Esophagus muscularis mucosa (tissue), 4 donors: ENCODE measurements at places on chromosomes 3 and 15. TPM values are rescaled to one million over a fixed set of nuclear protein-coding genes. Genes with fewer than 3 reads are reported as not detected.

- no peak for DNase-seq
Observed at GRCh38 chr3:39641274-39641673, 168.1 kb upstream of the MYRIP start.

DNA sequence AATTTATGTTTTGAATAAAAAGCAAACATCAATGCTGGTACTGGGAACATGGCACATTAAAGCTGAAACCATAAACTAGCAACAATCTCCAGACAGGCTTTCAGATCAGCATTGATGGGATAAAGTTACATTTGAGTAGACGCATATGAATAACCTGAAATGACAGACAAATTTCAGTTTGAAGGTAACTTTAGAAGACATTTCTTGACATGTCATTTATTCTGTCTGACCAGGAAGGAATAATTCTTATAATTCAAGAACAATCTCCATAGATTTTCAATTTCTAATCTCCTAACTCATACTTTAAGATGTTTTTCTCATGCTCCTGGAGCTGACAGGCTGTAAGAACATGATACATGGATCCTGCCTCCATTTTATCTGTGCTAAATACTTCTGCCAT lies 69.8 kb downstream of the PLCH1 start:
- DNase-seq: no peak

- DNase-seq: no peak
Observed at GRCh38 chr3:99394831-99395778, 243.3 kb upstream of the COL8A1 start.

DNA sequence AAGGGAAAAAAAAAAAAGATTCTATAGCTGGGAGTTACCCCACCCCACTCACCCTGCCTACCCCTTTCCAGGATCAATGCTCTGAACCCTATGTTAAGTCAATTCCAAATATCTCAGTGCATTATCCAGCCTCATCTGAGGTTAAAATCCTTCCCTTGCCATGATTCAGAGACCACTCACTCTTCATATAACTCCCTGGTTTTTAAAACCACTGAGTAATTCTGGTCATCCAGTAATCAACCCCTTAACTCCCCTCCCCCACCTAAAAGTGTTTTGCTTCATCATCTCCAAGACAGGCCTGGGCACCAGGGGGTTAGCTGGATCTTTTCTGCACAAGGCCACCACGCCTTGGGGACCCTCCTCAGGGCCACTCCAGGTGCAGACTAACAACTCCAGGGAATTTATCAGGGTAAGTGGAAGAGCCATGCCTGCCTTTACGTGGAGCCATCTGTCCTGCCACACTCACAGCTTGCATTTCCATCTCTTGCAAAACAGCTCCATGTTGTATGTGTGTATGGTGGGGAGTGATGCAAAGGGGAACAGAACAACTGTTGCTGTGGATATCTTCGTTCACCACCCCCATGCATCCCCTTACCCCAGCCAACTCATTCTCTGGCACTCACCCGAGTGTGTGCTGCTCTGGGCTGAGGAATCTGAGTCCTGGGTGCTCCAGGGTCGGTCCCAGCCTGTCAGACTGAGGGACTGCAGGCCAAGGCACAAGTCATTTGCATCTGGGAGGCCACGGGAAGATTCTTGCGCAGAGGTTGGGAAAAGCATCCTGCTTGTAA lies 30.7 kb upstream of the RPS17 start:
- DNase-seq: no peak

GRCh38 chr3:138774529-138775253 lies 60.0 kb downstream of the PIK3CB start:
- no peak for DNase-seq

DNA sequence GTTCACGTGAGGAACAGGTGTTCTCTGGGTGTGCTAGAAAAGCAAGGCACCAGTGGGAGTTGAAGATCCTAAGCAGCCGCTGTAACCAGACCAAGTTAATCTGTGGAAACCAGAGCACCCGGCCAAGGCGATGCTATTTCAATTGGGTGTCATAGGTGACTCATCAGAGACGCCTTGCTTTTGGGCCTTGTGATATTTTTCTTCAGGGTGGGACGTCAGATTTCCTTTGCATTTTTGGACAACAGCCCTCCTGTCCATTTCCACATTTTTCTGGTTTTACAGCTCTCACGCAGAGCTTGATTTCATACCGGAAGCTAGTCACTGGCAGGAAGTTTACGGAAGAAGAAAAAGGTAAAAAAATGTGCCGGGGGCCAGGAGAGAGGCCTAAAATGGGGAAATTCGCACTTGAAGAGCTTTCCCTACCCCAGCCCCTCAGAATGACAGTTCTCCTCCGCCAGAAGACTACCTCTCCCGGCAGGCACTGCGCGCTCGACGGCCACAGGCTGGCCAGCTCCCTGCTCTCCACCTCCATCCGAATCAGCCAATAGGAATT lies 471 bp upstream of the KBTBD8 start:
- peak; percentile 99 for DNase-seq

GRCh38 chr3:22170370-22170769 lies 419.4 kb upstream of the ZNF385D start:
- DNase-seq: no peak

DNA sequence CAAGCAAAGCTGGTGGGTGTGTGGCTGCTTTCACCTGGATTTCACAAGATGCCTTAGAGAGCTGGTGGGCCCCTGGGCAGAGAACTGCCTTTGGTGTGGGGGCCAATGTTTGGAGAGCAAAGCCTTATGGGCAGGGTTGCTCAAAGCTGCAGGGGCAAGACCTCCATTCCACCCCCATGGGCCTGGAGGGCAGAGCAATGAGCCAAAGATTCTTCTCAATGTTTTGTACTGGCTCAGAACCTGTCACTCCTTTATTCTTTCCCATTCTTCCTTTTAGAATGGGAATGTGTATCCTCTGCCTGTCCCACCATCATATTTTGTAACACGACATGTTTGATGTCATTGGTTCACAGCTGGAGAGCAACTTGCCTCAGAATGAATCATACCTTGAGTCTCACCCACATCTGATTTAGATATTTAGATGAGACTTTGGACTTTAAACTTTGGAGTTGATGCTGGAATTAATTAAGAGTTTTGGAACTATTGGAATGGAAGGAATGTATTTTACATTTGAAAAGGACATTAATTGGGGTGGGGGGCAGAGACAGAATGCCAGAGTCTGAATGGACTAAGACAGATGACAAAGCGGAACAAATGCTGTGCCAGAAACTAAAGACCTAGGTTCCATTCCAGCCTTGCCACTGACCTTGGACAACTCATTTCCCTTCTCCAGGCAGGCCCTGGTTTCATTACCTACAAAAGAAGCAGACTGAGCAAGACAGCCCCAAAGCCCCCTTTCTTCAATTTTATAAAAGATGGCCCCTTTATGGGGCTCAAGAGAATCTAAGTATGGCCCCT lies 72.9 kb downstream of the DAPK2 start:
- DNase-seq: no peak

The SI gene
- not detected for total RNA-seq

The ZNF280D gene
- 56.2 TPM for total RNA-seq

The LTK gene
- 0.33 TPM for total RNA-seq

The GPR149 gene
- total RNA-seq: not detected

The THRB gene
- total RNA-seq: 31.6 TPM
